Glutamatergic neuron (in vitro differentiated cells): ENCODE measurements at places on chromosomes 4 and X. TPM values are rescaled to one million over a fixed set of nuclear protein-coding genes. Genes with fewer than 3 reads are reported as not detected.

Gene AMTN
- total RNA-seq: not detected

Gene RAB9B
- 4.5 TPM for total RNA-seq

Gene GPR50
- 0.42 TPM for total RNA-seq

Gene STBD1
- total RNA-seq: 15.9 TPM
